ENCODE measurements at places on chromosomes 12 and 14.

DNA sequence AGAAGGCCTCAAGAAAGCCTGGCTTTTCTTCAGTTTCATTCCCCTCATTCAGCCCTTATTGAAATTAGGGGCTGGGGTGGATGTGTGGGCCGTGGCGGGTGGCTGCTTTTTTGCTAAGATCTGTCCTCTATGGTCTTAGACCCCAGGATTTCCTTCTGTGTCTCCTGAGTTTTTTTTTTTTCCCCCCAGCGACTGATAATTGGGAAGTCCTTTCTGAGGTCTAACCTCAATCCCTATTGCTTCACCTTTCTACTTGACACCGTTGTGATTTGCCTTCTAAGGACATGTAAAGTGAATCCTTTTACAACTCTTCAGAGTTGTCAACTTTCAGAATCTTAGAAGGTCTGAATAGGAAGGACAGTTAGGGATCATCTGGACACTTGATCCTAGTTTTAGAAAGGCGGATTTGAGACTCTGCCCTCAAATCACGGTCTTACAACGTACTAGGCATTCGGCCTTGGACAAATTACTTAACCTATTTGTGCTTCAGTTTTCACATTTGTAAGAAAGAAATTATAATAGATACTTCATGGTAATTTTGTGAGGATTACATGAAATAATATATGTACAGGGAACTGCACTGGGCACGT is 4.4 kb downstream of the GPR84 start:
- DNase-seq: no peak

DNA sequence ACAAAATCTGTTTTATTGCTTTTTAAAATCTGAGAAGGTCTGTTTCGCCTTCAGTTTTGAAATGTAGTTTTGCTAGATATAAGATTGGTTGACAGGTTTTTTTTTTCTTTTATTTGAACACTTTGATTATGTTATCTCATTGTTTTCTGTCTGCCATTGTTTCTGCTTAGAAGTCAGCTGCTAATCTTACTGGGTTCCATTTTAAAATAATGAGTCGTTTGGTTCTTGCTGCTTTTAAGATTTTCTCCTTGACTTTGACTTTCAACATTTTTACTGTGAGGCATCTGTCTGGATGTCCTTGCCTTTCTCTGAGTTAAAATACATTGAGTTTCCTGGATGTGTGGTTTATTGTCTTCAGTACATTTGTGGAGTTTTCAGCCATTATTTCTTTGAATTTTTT is 56.7 kb downstream of the ADIPOR2 start:
- no peak for DNase-seq

- DNase-seq: no peak
These were observed 413.5 kb downstream of the CCDC91 start for GRCh38 chr12:28603801-28604200.

DNA sequence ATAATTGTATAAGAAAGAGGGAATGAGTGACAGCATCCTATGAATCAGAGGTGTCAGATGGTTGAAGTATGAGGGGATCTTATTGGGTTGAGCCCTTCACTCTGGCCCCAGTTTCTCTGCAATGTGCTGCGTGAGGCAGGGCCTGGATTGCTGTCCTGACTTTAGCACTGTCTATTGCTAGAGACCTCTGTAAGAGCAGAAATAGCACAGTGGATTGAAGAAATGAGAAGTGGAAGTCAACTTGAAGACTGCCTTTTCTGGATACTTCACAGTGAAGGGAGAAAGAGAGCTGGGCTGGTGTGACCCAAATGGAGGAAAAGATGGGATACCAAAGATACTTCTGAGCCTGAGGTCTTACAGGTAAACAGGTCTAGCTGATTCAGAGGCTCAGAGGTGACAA is 5.8 kb downstream of the ASCL4 start:
- DNase-seq: no peak

DNA sequence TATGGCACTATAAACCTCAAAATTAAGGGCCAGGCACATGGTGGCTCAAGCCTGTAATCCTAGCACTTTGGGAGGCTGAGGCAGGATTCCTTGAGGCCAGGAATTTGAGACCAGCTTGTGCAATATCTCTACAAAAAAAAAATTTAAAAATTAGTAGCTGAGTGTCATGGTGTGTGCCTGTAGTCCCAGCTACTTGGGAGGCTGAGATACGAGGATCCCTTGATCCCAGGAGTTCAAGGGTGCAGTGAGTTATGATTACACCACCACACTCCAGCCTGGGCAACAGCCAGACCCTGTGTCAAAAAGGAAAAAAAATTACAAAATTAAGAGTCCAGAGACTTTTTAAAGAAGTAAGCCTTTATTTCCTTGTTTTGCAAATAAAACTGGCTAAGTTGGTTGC is 1.8 kb upstream of the GCN1 start:
- no peak for DNase-seq

DNA sequence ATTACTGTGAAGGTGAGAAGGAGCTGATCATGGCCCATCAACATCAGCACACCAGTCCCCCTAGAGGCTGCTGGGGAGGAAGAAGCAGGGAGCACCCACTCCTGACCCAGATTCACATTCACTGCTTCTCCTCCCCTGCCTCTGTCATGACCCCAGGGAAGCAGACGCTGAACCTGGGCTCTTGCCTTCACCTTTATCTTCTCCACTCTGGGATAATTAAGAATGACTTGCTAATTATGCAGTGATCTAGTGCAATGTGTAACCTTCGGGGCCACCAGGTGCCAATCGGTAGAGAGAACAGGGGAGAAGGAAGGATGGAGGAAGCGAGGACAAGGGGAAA is 44.4 kb upstream of the IQSEC3 start:
- DNase-seq: no peak

DNA sequence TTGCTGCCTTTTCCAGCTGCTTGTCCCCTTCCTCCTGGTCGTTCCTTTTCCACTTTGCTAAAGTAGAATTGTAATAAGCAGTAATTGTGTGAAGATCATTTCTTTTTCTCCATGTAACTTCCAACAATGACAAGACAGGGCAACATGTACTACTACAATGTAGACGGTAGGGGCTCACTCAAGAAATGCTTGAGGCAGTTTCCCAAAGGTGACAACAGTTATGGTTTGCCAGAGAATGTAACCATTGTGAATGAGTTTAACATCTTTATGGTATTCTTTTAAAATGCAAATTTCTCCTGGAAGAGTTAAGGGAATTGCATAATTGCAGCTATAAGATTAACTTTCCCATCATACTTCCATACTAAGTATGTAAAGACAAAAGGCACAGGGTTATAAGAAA is 23.8 kb upstream of the PHLDA1 start:
- DNase-seq: no peak

DNA sequence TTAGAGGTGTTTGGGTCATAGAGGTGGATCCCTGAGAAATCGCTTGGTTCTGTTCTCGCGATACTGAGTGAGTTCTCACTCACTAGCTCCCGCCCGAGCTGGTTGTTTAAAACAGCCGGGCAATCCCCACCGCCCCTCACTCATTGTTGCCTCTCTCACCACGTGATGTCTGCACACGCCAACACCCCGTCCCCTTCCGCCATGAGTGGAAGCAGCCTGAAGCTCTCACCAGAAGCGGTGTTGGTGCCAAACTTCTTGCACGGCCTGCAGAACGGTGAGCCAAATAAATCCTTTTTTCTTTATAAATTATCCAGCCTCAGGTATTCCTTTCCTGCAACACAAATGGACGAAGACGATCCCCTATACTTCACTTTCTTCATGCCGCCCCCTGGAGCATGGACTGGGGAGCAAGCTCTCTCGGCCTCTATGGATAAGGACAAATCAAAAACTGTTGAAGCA is 45.4 kb upstream of the CCND2 start:
- no peak for DNase-seq

DNA sequence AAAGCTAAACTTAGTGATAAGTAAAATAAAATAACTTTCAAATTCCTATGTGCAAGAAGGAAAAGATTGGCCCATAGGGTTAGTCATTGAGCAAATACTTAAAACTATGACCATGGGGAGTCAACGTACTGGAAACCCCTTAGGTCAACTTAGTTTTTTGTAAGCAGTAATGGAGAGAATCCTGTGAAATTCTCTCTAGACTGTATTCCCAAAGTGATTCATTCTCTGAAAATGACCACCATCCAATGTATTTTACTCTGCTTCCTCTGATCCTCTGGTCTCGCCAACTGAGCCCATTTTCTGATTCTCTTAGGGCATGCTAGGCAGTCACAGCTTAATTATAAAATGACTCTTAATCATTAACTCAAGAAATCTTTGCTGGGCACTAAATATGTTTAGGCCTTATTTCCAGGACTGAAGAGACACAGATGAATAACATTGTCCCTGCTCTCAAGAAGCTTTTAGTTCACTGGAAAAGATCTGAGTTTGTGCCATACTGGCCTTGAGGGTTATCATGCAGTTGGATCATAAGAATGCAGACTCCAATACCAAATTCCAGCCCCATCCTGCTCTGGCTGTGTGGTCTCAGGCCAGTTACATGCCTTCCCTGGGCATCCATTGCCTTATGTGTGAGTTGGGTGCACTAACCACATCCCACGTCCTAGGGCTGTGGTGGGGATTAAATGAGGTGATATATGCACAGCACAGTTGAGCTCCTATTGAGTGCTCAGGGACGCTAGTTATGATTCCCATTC is 732.4 kb downstream of the AACS start:
- no peak for DNase-seq

- DNase-seq: no peak
These were observed 53.3 kb upstream of the CDKN3 start for GRCh38 chr14:54343272-54344121.

DNA sequence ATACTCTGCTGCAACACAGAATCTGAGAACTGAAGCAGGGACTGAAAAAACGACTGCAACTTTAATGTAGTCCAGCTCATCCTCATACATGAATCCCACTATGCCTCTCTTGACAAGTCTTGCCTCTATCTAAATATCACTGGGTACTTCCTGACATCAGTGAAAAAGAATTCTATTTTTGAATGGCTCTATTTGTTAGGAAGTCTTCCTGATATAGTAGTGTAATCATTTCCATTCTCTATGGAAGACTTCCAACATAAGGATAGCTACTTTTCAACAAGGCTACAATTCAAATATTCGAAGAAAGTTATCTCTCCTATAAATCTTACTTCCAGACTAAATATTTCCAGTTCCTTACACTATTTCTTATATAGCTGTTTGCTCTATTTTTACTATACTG is 167.5 kb downstream of the MDGA2 start:
- DNase-seq: no peak

Data from stimulated activated CD4-positive, alpha-beta T cell treated with anti-CD3 and anti-CD28 coated beads, Interleukin-4, amount 100 ng/mL, for 24 hours (primary cell).